ENCODE measurements at places on chromosomes 16 and 17.

- no peak for DNase-seq
These were observed 120.7 kb downstream of the BANP start for GRCh38 chr16:88071908-88072307.

- no peak for DNase-seq
These were observed 6.2 kb upstream of the SMG1 start for GRCh38 chr16:18932243-18932987.

- DNase-seq: no peak
These were observed 442.6 kb upstream of the HSBP1 start for GRCh38 chr16:83365166-83365565.

- DNase-seq: no peak
These were observed 164.6 kb downstream of the ENGASE start for GRCh38 chr17:79239205-79239604.

DNA sequence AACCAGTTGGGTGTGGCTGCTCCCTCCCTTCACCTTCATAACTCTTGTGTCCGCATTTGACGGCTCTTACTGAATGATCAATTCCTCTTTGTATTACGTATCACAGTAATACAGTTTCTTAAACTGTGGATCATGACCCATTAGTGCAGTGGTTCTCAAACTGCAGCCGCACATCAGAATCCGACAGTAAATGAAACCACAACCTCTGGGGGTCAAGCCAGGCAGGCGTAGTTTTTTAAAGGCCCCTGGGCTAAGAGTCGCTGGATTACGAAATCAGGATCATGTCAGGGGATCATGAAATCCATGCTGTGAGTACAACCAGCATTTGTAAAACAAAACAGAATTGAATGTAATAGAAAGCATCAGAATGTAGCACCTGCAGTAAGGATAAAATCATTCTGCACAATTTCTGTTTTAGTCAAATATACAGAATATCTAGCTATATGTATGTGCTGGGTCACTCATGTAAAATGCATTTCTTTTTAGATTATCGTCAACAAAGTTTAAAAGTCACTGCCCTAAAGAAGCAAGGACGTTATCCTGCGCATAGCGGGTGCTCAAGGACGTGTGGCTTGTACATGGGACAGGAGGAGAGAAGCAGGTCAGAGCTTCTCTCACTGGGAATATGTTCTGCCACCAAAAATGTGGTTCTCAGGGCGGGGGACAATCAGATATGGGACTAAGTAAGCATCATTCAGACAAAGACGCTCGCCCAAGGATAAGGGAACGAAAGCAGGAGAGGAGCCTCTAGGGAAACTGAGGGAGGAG, 113.1 kb downstream of the ZFHX3 start:
- DNase-seq: no peak

DNA sequence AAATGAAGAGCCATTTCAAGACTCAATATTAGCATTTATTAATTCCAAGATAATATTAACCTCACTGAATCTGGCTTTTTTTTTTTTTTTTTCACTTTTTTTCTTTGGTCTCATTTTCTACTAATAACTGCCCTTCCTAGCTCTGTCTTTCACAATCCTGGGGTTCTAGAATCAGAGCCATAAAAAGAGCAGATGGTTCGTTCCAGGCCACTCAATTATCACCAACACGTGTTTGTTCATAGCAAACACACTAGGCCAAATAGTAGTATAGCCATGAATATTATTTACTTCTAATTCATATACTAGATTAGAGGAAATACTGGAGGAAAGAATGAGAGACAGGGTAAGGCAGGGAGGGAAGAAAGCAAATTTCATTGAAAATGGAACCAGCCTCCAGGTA, 39.8 kb downstream of the TEX2 start:
- no peak for DNase-seq

GRCh38 chr17:66459811-66460270, 157.4 kb downstream of the PRKCA start:
- DNase-seq: peak; percentile 12

GRCh38 chr17:7955414-7956227, 23.6 kb downstream of the CNTROB start:
- DNase-seq: no peak

DNA sequence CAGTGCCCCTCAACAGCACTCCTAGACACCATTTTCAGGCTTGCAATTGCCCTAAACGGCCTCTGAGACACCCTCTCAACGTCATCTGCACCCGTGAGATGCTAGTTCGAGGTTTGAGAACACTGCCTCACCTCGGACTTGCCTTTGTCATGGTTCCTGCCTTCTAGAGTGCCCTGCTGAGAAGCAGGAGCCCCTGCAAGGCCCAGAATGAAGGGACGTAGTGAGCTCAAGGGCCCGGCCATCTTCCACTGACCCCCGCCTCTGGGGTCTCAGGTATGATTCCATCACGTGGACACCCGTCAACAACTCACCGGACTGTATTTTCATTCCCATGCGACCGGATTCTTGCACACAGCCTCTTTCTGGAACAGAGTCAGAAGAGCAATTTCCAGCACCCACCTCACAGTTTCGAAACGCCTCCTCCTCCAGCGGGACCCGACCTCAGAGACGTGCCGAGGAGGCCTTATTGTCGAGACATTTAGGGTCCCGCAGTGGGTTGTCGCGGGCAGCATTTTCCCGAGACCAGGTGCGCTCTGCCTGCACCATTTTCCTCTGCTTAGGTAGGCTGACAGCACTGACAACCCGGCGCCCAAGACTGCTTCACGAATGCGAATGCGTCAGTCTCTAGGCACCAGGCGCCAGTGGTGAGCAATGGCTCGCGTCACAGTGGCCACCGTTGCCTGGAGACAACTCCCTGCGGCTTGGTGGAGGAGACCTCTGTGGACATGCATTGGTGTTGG, 999.9 kb downstream of the KCNJ18 start:
- no peak for DNase-seq

DNA sequence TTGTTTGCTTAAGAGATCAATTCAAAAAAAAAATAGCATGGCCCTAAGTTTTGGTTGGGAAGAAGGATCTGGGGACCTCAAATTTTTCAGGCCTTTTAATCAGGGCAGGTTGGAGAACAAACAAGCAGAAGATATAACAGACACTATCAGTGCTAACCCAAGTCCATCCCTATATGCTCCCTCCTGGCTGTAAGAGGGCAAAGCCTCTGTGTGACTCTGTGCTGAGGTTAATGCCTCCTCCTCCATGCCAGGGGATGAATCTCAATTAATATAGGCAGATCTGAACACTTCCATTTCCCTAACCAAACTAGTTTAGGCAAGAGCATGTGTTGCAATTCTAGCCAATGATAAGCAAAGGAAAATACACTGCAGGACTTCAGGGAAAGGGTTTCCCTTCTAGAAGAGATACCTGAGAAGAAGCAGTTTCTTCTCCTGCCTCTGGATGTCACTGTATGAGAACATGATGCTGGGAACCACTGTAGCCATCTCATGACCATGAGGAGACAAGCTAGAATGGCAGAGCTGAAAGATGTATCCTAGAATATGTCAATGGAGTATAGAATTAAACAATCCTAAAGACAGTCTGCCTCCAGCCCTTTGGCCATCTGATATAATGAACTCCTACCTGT, 76.0 kb downstream of the CHD9NB start:
- DNase-seq: no peak

- DNase-seq: no peak
These were observed 136.7 kb downstream of the XYLT1 start for GRCh38 chr16:17334096-17334495.

- no peak for DNase-seq
These were observed 11.6 kb downstream of the ADAM11 start for GRCh38 chr17:44770166-44770925.

DNA sequence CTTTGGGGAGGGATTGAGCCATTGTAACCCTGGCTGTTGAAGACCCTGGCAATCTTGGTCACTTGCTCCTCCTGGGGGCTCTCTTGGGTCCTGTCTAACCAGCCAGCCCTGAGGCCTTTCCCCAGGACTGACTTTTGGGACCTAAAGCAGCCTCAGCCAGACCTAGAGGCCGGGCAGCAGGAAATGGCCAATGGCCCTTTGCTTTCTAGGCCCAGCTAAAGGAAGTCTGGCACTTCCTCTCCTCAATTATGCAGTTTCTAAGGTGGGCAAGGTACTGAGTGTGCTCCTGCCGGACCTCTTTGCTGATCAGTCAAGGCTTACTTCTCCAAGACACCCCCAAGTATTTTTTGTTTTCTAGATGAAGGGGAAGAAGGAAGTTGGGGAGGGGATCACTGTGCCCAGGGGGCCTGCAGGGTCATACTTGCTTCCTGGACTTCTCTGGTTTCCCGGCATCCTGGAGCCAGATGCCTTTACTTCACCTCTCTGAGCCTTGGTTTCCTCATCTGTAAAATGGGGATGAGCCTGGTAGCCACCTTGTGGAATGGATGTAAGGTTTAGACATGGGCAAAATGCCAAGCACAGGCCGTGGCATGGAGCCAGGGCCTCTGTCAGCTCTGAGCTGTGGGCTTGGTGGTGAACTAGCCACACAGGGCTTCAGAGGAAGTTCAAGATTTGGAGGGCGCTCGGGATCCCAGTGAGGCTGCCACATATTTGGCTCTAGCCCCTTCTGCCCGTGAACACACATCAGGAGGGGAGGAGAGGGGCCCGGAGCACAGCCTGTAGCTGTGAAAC, 8.6 kb downstream of the CX3CL1 start:
- no peak for DNase-seq

- DNase-seq: no peak
These were observed 171.8 kb downstream of the PRKCA start for GRCh38 chr17:66474258-66474657.

DNA sequence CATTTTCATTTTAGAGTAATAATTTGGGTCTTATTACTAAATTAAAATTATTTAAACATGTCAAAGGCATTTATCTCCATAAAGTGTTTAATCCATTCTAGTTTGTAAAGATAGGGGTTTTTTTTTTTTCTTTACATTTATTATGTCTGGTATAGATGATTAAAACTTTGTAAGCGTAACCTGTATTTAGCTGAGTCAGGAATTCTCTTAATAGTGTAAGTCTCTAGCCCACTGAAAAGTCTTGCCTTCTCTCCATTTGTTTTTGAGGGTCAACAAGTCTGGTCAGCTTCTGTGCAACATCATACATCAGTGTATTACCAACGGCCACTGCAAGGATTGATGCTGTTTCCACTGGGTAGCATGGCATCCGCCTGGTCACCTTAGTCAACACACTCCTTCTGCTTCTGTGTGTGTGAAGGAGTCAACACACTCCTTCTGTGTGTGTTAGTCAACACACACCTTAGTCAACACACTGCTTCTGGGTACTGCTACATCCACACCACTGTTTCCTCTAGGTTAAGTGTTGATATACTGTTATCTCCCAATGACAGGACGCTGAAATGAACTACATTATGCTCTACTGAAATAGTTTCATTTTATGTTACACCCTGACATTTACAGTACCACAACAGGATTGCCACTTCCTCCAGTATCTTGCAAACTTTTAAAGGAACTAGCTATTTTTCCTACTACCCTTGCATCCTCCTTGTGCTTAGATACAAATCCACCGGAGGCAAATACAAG, 37.3 kb upstream of the VWA3A start:
- peak; percentile 23 for DNase-seq

DNA sequence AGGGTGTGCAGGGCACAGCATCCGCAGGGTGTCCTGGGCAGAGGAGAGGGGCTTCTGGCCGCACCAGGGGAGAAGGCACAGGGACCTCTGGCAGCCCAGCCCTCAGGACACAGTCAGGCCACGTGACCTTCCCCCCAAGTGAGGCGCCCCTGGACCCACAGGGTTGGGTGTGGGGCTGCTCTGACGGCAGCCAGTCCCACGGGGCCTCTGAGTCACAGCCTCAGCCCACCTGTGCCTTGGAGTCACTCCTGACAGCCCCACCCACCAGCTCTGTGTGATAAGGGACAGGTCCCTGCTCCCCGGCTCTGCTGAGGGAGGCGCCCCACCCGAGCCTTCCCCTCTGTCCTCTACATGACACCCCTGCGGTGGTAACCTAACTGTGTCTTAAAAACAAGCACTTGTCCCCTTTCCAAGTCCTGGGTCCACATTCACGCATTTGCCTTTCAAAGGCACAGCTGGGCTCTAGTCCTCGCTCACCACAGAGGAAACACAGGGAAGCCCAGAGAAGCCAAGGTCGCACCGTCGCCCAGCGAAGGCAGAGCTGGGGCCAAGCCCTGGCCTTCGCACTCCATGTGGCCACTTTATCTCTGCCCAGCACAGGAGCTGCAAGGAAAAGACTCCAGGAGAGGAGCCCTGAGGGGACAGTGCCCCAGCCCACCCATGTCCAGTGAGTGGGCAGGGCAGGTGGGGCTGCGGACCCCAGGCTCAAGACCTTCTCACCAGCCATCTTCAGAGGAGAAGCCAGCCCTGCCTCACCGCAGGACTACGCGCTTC, 5.1 kb upstream of the NPTX1 start:
- no peak for DNase-seq

DNA sequence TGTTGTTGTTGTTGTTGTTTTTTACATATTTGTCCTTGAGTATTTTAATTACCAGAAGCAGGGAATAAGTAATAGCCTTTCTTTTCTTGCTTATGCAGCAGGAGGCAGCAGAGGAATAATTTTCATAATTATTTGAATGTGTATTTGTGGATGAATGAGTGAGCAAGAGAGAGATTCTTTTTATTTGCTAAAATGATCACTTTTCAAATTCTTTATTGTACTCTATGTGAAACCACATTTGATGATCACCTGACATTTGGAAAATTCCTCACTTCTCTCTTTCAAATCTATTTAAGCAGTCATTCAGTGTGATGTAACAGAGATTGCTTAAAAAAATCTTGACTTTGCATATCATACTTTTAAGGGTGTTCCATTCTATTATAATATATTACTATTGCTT, 223.6 kb downstream of the BCAS3 start:
- DNase-seq: no peak

DNA sequence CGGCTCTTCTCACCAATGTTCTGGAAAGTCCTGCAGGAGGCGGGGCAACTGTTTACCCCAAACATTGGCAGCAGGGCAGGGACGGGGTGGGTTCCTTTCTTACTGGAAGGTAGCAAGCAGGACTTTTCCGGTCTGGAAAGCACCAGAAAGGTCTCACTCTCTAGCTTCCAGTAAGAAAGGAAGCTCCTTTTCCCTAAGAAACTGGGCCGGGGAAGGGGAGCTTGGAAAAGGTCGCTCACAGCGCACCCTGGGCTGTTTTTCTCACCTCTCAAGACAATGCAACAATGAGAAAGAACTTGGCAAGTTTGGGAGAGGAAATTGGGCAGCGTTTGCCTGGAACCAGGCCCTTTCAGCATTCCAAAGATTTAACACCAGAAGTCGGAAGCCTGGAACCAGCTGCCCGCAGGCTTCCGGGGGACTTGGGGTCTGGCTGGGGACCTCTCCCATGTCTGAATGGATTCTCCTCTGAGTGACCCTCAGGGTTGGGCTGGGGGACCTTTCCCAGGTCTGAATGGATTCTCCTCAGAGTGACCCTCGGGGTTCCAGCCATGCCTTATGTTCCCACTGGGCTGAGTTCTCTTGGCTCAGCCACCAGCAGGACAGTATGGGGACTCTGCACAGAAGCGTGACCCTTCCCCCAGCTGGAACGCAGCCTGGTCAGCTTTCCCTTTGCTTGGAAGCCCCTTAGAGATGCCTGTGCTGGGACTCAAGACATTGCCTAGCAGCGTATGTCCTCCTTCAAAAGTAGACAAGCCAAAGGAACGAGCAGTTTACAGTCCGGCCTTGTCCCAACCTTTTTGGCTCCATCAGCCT, 166.5 kb upstream of the PLCG2 start:
- no peak for DNase-seq

GRCh38 chr17:48093341-48094045, 7.8 kb downstream of the CBX1 start:
- no peak for DNase-seq

GRCh38 chr17:40910441-40910841, 25.4 kb upstream of the KRT20 start:
- no peak for DNase-seq

- no peak for DNase-seq
These were observed 611 bp downstream of the RAMP2 start for GRCh38 chr17:42761638-42762037.
